ENCODE measurements at places on chromosomes 5 and 9. TPM values are rescaled to one million over a fixed set of nuclear protein-coding genes. Genes with fewer than 3 reads are reported as not detected.

CD14 gene
- 0.32 TPM for total RNA-seq

SHLD3 gene
- 3.8 TPM for total RNA-seq

RICTOR gene
- 84.8 TPM for total RNA-seq

SPINK9 gene
- total RNA-seq = not detected

HSPA9 gene
- 398 TPM for total RNA-seq

ITK gene
- 144 TPM for total RNA-seq

NOTCH1 gene
- total RNA-seq = 63.8 TPM

RNF183 gene
- total RNA-seq = 1.9 TPM

VCP gene
- 322 TPM for total RNA-seq

RGS14 gene
- total RNA-seq = 102 TPM

UNC5A gene
- total RNA-seq = not detected

PTGR1 gene
- 5.5 TPM for total RNA-seq

WNK2 gene
- 0.39 TPM for total RNA-seq

CRB2 gene
- total RNA-seq = 0.45 TPM

GPR150 gene
- total RNA-seq = 0.61 TPM

TEX48 gene
- total RNA-seq = 0.67 TPM

TMEM252 gene
- not detected for total RNA-seq

QRFP gene
- not detected for total RNA-seq

STARD4 gene
- total RNA-seq = 102 TPM

THBS4 gene
- total RNA-seq = 1.7 TPM

FAM120AOS gene
- total RNA-seq = 40.8 TPM

C9orf153 gene
- 1.0 TPM for total RNA-seq

INSL4 gene
- not detected for total RNA-seq

PCDHB14 gene
- not detected for total RNA-seq

CDH10 gene
- total RNA-seq = not detected

ZNF622 gene
- 37.3 TPM for total RNA-seq

MTRR gene
- 62.6 TPM for total RNA-seq

Data from activated T-helper 17 cell treated with anti-CD3 and anti-CD28 coated beads, Interleukin-2, amount 50 U/mL, for 72 hours (primary cell).